ENCODE measurements at places on chromosomes 5 and 9.

- no peak for DNase-seq
Observed at GRCh38 chr5:179128041-179128365, 67.8 kb downstream of the ZNF354C start.

GRCh38 chr5:140182075-140182711 is 7.2 kb downstream of the CYSTM1 start:
- no peak for DNase-seq

GRCh38 chr9:132647806-132648205 is 22.0 kb downstream of the DDX31 start:
- DNase-seq = no peak

GRCh38 chr9:73023025-73023541 is 70.2 kb upstream of the ALDH1A1 start:
- peak; percentile 20 for DNase-seq
